Stimulated activated CD4-positive, alpha-beta T cell treated with anti-CD3 and anti-CD28 coated beads, Interleukin-12 subunit alpha, Interleukin-12 subunit beta, amount 100 ng/mL, for 48 hours (primary cell): ENCODE measurements at places on chromosomes 4 and X.
A peak's percentile ranks its signal among the peaks of the same experiment; 100 is the strongest.

DNA sequence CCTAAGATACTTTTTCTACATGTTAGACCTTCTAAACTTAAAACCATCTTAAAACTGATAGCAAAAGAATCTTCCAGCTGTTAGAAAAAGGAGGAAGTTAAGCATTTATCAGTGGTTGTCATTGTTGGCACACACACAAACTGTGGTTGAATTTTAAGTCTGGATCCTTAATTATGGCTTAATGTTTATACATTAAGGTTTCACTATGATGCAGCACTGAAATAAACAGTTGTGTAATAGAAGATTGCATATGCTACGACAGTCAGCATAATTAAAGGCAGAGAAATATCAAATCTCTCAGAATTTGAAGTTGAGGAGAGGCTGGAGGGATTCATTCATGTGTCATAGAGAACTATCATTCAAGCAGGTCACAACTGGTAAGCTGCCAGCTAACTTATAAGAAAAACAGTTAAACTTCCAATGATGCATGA lies 32.3 kb downstream of the ADGRA3 start:
- no peak for DNase-seq

DNA sequence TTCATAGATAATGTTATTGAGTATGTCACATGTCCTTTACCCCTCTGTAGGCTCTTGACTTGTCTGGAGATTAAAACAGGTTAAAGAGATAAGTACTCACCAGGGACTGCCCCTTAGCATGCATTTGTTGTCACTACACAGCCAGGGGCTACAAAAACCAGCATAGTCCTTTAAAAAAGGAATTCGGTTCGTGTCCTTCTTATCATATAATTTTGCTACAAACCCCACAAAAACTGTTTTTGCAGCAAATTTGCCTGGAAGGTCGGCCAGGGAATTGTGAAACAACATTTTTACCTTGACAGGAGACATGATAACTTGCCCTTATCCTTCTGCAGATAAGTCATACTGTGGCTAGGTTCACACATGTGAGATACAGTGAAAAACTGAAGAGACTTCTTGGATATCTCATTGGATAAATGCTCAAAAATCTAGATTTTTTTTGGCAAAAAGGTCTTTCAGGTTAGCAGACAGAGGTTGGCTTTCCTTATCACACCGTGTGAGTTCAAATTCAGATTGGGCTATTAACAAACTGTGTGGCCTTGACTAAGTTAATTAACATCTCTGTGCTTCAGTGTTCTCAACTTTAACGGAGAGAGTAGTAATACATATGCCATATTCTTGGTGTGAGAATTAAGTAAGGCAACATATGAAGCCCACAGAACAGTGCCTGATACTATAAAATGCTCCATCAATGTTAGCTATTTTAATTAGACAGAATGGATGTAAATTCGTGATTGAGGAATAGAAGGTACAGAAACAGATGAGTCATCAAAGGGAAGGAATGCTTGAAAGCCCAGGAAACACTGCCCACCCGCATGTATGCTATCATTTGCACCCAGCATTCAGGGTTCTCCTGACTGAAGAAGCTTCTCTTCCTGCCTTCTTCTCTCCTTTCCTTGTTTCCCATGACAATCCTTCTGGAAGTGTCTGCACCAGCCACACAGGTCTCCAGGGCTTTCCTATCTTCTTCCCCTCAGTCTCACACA lies 30.0 kb downstream of the FAM9C start:
- no peak for DNase-seq

DNA sequence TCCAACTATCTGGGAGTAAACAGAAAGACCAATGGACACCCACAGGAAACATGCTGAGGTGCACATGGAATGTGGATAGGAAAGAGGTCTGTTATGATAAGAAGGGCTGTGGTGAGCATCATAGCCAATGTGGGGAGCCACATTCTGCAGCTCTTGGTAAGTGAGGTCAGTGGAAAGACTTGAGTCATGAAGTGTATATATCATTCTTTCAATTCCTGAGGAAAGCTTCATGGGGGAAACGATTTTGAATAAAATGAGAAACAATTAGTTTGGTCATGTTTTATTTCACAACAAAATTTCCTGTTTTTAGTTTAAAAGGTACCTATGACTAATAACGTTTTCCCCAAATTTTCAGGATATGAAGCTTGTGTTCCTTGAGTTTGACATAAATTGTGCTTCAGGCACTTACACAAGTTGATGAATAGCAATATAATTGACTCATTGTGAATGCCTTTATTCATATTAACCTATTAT lies 41.4 kb upstream of the RASSF6 start:
- no peak for DNase-seq

- DNase-seq: peak; percentile 50
These were observed 111.9 kb upstream of the TMEM164 start for GRCh38 chrX:109890910-109891502.

- no peak for DNase-seq
These were observed 147.4 kb downstream of the COL25A1 start for GRCh38 chr4:109155084-109155483.
